ENCODE measurements at places on chromosomes 6 and 20. TPM values are rescaled to one million over a fixed set of nuclear protein-coding genes. Genes with fewer than 3 reads are reported as not detected.

DNA sequence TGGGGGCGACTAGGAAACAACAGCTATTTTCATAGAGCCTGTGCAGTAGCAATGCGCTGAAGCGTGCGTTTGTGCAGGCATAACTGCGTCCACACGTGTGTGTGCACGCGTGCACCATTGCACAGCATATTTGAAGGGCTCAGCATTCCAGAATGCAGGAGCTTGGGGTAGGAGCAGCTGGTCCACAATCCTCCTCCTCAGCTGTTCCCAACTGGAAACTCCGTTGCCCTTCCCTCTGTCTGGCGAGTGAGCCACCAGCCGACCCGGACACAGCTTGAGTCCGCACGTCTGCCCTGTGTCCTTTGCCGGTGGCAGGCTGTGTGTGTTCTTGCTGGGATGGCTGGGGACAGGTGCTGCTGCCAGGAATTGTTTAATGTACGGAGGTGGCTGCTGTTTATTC, 110.2 kb downstream of the SASH1 start:
- DNase-seq, result no peak

COL12A1 gene
- polyA plus RNA-seq, result 1,075 TPM

OR2H2 gene
- not detected for polyA plus RNA-seq

ZNF311 gene
- 0.61 TPM for polyA plus RNA-seq

TMEM244 gene
- not detected for polyA plus RNA-seq
